ENCODE measurements at places on chromosomes 12 and 14. TPM values are rescaled to one million over a fixed set of nuclear protein-coding genes. Genes with fewer than 3 reads are reported as not detected.

AQP6 gene
- not detected for total RNA-seq

HECTD4 gene
- total RNA-seq = 79.2 TPM

DNA sequence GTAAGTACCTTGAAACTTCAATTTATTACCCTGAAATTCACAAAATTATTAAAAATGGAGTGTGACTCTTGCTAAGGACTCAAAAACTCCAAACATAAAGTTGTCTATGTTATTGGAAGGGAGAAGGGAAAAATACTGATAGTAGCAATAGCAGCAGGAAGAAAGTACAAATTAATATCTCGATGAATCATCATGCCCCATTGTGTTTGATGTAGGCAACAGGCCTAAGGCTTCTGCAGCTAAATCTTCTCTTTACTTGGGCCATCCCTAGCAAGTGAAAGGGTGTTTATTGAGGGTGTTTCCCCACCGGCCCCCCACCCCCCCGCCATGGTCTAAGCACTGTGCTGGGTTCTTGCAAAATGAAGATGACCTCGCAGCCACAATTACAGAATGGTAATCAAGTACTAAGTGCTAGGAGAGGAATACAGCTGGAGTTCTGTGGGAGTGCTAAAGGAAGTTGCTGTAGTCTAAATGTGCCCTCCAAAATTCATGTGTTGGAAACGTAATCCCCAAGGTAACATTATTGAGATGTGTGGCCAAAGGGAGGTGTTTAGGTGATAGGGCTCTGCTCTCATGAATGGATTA lies 76.5 kb downstream of the SNAPC1 start:
- DNase-seq = no peak

PAX9 gene
- not detected for total RNA-seq

GRCh38 chr12:12017135-12017581 lies 53.6 kb upstream of the BCL2L14 start:
- DNase-seq = no peak

GRCh38 chr14:53391631-53392285 lies 238.6 kb upstream of the DDHD1 start:
- no peak for DNase-seq

GPRC5A gene
- 0.09 TPM for total RNA-seq

ABCC9 gene
- total RNA-seq = not detected

GRCh38 chr12:25269701-25270100 lies 19.0 kb upstream of the KRAS start:
- no peak for DNase-seq

DNA sequence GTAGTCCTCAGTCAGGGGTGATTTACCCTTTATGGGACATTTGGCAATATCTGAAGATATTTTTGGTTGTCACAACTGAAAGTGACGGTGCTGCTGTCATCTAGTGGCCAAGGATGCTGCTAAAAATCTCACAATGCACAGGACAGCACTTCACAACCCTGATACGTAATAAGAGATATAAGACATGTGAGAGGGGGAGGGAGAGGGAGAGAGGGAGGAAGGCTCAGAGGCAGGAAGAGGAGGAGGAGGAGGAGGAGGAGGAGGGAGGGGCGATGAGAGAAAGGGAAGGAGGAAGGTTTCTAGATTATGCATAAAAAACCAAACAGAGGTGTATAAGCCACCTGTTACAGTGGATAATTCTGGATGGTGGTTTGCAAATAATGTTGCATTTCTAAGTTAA lies 14.3 kb downstream of the MYL2 start:
- DNase-seq = no peak

CD4 gene
- 8.5 TPM for total RNA-seq

GRCh38 chr14:78863143-78863542 lies 693.0 kb downstream of the NRXN3 start:
- DNase-seq = peak; percentile 5

GRCh38 chr14:82488473-82488872 lies 954.8 kb upstream of the SEL1L start:
- DNase-seq = no peak

GRCh38 chr14:23377573-23378563 lies 1.0 kb downstream of the CMTM5 start:
- no peak for DNase-seq

- no peak for DNase-seq
Measured at GRCh38 chr12:26937443-26937862, 328 bp downstream of the INTS13 start.

TESPA1 gene
- 59.6 TPM for total RNA-seq

- no peak for DNase-seq
Measured at GRCh38 chr14:101359221-101360053, 201.9 kb upstream of the DIO3 start.

LPAR5 gene
- total RNA-seq = 27.8 TPM

TSHR gene
- total RNA-seq = not detected

DNA sequence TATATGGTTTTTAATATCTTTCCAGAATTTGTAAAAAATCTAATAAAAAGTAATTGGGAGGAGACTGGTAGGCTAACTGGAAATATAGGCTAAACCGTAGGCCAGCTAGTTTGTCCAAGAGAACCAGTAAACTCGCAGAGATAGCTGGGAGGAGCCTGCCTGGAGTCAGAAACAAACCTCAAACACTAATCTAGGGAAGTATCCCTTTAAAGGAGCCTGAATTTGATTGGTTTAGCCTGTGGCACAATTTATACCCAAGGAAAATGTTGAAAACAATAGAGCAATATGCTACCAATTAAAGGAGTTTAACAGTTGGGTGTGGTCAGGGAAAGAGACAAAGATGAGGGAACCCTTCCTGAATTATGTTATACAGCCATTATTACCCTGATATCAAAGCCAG lies 109.6 kb downstream of the EML5 start:
- no peak for DNase-seq
